GM04504 (cell line): ENCODE measurements at places on chromosomes 1 and 21.

DNA sequence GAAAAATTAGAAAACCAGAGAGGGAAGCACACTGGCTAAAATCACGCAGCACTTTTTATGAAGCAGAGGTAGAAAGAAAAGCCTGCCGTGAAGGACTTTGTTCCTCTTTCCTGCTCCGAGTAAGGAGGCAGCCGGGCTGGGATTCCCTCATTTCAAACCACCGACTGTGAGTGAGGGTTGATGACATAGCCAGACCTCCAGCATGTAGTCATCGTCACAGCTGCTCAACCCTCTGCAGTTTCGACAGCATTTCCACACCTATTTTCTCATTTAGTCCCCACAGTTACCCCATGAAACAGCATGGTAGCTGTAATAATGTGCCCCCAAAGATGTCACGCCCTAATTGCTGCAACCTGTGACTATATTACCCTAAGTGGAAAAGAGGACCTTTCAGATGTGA, 35.3 kb downstream of the FCRL5 start:
- no peak for DNase-seq

GRCh38 chr1:44237721-44238457, 24.6 kb downstream of the DMAP1 start:
- peak; percentile 82 for DNase-seq

DNA sequence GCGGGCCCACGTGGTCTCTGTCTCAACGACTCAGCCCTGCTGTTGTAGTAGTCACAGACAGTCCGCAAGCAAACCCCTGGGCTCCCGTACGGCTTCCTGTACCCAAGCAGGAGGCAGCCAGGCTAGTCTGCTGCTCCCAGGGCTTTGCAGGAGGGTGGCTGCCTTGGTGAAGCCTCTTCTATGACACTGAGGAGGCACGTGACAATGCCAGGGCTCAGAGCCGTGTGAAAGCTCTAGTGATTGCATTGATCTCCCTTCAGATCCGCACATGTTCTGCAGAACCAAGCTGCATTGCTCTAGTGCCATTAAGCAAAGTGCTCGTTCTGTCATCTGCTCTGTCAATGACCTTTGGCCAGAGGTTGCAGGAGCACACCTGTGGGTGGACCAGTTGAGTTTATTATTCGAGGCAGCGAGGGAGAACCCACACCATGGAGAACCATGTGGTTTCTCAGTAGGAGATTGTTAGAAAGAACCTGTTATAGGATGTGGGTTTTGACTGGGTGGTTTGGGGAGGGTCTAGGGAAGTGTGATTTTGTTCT, 18.0 kb downstream of the UMODL1 start:
- DNase-seq: no peak

GRCh38 chr1:46394108-46394871, at the start of gene FAAH:
TSS of gene FAAH (plus strand) at chr1:46394317. CDS start at chr1:46394349, 32 bp downstream.
- no peak for DNase-seq

- DNase-seq: peak; percentile 88
Observed at GRCh38 chr1:183267646-183268431, 81.8 kb downstream of the LAMC2 start.

GRCh38 chr21:33434770-33435360, 31.7 kb downstream of the IFNGR2 start:
- peak; percentile 73 for DNase-seq

- DNase-seq: no peak
Observed at GRCh38 chr1:174110053-174110452, 49.3 kb upstream of the RABGAP1L start.

DNA sequence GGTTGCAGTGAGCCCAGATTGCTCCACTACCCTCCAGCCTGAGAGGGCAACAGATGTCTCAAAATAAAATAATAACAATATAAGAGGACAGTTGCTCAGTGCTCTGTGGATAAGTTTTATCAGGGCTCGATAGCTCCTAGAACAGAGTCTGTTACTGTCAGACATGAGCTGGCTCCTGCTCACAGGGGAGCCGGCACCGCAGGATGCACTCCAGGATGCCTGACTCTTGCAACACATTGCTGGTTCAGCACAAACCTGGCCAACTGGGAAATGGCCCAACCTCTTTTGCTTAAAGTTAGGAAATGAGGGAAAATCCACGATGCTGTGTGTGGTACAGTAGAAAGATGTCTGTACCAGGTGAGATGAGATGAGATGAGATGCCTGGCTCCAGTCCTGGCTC, 5.8 kb upstream of the CTSE start:
- DNase-seq: peak; percentile 20

DNA sequence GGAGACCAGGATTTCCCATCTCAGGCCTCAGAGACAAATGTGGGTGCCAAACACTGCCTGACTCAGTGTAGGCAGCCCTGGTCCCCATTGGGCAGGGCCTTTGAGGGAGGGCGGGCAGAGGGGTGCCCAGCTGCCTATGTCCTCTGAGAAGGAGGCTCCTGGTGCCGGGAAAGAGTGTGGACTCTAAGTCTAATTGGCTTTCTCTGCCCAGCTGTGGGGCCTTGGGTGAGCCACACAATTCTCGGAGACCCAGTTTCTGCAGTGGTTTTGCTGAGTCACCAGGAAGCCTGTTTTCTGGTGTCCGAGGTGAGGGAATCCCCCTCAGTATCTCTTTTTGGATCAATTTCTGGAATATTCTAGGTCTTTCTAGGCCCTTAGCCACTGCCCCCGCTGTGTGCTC, 35.3 kb upstream of the ACTL8 start:
- DNase-seq: no peak

DNA sequence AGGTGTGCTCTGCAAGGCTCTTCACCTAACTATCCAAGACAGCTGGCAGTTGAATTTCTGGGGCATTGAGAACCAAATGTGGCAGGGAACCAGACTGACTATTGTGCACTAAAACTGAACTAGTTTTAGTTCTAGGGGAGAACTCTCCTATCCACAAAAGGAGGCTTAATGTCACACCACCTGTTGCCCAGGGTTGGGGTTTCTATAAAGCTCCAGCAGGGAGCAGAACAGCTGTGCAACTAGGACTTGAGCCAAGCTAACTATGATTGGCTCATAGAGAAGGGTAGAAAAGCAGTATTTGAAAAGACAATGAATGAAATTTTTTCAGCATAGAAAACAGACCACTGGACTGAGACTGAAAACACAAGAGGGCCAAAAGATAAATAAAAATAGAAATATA, 53.3 kb upstream of the FGGY start:
- DNase-seq: no peak

GRCh38 chr1:212529211-212529741, 79.3 kb upstream of the ATF3 start:
- DNase-seq: peak; percentile 65

- DNase-seq: no peak
Observed at GRCh38 chr1:204409123-204409522, 2.5 kb downstream of the PPP1R15B start.

DNA sequence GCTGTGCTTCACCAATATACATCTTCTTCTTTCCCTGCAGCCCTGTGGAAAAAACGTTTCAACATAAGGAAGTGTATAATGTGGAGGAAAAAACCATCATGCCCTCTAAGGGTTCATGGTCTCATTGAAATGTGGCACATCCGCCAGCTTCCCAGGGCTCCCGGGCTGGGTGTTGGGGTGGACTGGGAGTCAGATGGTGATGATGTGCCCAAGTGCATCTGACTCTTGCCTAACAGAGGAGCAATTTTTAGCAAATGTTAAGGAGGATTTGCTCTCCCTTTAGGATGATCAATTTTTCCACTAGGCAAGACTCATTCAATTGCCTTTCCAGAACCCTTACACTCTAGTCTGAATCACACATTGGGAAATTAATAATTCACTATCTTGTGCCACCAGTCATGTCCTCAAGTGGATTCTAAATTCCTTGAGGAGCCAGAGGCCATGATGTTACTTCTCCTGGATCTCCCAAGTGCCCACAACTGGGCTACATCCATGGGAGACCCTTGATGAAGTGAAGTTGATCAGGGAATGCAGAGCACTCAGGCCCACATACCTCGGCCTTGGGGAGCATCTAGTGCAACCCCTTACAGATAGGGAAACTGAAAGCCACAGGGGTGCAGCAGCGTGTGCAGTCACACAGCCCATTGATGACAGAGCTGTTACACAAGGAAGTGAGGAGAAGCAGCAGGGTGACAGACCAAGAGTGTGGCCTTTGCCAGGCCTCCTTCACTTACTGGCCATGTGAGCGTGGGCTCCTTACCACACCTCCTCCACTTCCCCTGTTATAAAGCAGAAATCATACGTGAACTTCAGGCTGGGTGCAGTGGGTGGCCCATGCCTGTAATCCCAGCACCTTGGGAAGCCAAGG, 100.0 kb upstream of the SLC44A3 start:
- no peak for DNase-seq

DNA sequence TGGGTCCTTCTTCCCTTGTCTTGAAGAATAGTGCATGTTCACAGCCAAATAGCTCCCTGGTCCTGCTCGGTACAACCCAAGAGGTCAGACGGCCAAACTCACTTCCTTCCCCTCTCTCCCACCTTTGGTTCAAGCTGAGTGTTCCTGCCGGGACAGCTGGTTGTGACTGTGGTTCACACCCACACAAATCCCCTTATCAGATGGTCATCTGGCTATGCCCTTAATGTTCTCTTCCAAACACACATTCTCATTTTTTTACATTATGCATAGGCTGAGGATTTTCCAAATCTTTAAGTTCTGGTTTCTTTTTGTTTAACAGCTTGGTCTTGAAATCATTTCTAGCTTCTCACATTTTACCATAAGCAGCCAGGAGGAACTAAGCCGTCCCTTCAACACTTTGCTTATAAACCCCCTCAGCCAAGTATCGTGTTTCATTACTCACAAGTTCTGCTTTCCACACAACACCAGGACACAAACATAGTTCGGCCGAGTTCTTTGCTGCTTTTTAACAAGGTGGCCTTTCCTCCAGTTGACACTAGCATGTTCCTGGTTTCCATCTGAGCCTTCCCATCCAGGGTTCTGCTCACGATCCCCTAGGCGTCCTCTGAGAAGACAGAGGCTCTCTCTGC, 19.7 kb upstream of the TSPEAR start:
- DNase-seq: no peak

DNA sequence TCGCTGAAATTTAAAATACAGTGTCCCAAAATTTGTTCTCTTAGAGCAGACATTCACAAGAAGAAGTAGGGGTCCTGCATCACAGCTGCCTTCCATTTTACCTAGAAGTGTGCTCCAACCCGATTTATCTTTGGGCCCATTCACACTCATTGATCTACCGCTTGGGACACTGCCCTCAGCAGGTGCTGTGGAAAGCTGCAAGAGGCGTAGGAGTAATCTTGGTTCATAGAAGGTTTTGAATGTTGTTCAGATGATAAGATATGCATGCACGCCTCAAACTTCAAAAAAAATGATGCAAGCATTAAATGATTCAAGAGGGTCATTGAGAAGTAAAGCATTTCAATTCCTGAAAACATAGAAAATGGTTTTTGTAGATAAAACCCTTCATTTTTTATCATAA, 18.6 kb upstream of the C1orf105 start:
- DNase-seq: no peak

GRCh38 chr1:96845464-96845863, 123.9 kb downstream of the PTBP2 start:
- no peak for DNase-seq

GRCh38 chr1:162168261-162168660, 98.8 kb downstream of the NOS1AP start:
- no peak for DNase-seq

- DNase-seq: no peak
Observed at GRCh38 chr1:47792779-47793178, 204.4 kb downstream of the TRABD2B start.

GRCh38 chr1:30300669-30301068, 422.7 kb downstream of the MATN1 start:
- no peak for DNase-seq

DNA sequence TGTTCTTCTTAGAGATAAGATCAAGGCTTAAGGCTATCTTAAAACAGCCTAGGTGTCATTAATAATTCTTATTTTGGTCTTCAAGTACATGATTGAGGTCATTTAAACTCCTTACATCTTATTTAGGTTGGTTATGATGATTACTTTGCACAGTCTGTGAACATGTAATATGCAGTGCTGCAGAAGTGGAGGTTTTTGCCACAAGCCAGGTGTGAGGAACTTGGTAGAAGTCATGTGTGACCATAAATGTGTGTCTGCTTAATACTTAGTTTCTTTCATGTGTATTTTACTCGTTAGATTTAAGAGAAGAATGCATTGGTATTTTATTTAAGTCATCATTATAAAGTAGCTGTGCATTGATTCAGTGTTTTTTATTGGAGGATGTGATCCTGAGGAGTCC, 10.1 kb downstream of the ATG4C start:
- no peak for DNase-seq

- DNase-seq: no peak
Observed at GRCh38 chr21:19999369-20000272, 998.6 kb upstream of the NCAM2 start.

DNA sequence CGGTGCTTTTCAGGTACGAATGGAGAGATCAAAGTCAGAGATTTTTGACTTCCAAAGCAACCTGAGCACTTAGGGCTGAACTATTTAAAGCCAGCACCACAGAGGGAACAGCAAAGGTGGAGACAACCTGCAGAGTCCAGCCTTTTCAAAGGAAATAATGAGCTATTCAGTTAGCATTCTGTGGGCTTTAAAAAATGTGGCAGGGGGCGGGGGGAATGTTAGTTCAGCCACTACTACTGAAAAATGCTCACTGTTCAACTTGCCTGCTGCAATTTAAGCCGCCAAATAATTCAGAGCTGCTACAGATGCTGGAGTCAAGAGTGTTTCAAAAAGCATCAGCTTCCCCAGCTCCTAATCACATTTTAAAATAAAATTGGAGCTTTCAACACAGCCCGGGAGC, 473.3 kb upstream of the PLXNA2 start:
- DNase-seq: no peak

DNA sequence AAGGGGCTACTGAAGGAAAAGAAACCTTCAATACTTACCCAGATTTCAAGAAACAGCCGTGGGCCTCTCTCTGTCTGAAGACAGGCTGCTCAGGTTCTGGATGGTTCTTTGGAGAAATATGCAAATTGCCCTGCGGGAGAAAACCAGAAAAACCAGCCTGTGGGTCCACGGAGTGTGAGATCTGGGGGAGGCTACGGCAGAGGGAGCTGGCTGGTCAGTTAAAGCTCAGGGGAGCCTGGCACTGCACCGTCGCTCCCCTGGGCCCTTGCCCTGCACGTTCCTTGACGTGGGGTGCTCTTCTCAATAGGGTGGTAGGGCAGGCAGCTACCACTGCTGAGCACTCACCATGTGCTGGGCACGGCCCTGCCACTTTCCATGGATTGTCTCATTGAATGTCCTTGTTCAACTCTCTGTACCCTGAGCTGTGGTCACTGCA, 12.7 kb downstream of the TMCO4 start:
- no peak for DNase-seq

DNA sequence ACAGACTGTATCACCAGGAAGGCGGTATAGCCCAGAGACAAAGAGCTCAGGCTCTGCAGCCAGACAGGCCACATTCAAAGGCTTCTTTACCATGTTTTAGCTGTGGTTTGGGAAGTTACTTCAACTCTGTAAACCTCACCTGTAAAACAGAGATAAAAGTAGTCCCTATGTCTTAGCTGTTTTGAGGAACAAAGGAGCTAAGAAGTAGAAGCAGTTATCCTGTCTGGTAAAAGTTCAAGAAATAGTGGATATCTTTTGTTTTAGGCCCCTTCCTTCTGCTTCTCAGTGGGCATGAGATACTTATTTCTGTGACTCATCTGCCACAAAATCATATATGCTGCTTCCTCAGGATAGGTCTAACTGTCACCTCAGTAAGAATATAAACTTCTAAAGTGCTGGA, 6.5 kb downstream of the CD34 start:
- DNase-seq: no peak
